ENCODE measurements at places on chromosomes 16 and 17.

- DNase-seq = no peak
These were observed 44.8 kb downstream of the STAT5A start for GRCh38 chr17:42333053-42333452.

GRCh38 chr17:58336456-58337209 lies 8.0 kb upstream of the TSPOAP1 start:
- no peak for DNase-seq

DNA sequence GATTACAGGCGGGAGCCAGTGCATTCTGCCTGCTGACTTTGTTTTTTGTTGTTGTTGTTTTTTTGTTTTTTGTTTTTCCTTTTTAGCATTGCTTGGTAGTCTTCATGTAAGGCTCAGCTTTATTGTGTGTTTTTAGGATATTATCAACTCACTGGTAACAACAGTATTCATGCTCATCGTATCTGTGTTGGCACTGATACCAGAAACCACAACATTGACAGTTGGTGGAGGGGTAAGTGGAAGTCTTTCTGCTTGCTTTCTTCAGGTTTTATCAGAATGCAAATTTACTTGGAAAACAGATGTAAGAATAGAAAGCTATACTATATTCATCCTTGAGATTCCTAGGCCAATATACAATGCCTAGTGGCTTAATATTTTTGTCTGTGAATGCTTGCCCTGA lies 3.3 kb upstream of the CMTM1 start:
- DNase-seq = no peak

DNA sequence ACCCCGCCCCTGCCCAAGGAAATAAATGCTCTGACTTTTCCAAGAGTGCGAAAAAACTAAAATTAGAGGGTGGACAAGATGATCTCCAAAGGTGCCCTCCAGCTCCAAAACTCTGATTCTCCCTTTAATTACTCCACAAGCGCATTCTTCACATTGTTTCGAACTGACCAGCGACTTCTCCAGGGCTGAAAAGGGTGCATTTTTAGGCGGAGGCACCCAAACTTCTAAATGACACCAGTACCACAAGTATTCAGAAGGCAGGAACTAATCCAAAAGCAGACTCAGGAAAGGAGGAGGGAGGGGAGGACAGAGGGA lies 750 bp downstream of the ZFHX3 start:
- DNase-seq = no peak

DNA sequence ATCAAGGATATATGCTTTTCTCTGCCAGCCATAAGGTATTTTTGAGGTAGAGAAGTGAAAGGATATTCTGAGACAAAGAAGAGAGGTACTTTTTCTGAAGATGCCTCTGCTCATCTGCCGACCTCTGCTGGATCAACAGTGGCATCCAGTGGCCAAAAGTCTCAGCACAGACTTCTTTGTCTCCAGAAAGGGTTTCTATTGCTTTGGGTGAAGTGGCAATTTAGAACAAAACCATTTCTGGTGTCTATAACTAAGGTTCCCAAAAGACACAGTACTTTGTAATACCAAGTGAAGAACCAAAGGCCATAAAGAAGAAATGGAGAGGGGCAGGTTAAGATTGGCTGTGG lies 155.2 kb upstream of the C17orf78 start:
- DNase-seq = no peak

- DNase-seq = no peak
These were observed 75.4 kb downstream of the YPEL2 start for GRCh38 chr17:59406808-59407381.

- DNase-seq = no peak
These were observed 186.0 kb downstream of the GRIN2A start for GRCh38 chr16:9996221-9996620.

GRCh38 chr16:55868980-55869379 lies 6.2 kb downstream of the CES5A start:
- no peak for DNase-seq

- DNase-seq = no peak
These were observed 175.0 kb downstream of the SPECC1 start for GRCh38 chr17:20184181-20184580.

DNA sequence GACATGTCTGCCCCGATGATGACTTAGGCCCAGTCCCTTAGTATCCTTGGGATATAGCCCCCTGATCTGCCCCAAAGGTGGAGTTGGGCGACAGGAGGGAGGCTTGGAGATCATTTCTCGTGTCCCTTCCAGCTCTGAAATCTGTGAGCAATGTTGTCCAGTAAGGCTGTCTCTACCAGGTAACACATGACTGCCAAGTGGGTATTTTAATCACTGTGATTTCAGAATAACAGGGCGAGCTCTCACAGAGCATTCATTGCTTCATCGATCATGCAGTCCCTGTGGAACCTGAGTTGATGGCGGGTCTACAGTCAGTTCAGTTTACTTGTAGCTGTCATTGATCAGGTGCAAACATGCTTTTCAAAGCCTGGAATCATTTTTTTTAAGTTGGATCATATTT lies 39.2 kb downstream of the KSR1 start:
- DNase-seq = no peak

DNA sequence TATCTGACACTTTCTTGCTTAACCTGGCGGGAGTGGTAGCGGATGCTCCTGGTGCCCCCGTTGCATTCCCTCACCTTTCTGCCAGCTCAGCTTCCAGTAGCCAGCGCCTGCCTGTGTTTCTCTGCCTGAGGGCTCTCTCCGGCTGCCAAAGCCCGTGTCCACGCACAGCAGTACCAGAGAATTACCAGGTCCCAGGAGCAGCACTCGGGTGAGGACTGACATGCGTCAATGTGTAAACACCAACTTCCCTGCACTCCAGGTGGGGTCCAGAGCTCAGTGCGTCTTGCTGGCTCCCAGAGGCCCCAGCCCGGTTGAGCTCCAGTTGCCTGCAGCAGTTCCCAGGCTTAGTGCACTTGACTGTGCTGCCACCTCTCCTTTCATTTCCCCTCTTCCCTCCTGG lies 54.8 kb downstream of the CDH13 start:
- DNase-seq = no peak

- DNase-seq = no peak
These were observed 16.4 kb downstream of the SLC5A10 start for GRCh38 chr17:18968345-18968744.

DNA sequence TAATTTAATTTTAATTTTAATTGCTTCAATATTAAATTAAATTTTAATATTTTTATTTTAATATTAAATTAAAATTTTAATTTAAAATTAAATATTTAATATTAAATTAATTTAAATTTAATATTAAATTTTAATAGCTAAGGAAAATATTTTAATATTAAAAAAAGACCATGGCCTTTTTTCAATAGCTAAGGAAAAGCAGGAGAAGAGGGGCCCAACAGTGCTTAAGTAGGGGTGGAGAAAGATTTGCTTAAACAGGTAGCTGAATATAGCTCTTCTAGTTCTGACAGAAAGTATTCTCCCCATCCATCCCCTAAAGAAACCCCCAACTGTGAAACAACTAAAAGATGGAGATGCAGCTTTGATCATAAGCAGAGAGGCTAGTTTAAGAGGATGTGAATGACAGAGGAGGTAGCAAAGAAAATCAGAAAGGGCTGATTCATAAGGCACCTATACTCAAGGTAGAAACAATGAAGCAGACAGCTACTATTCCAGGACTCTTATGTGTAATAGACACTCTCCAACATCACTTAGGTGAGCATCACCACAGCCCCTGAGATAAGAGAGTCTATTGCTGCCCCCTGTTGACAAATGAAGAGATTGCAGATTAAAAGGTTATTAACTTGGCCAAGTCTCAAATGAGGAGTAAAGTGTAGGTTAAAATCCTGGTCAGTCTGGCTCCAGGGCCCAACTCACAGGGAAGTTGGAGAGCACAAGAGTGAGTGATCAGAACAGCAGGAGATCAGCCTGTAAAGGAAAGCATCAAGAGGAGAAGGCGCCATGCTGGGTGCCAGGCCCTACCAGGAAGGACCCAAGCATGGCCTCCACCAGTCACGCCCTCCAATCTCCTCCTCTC lies 7.8 kb upstream of the RNASEK start:
- no peak for DNase-seq

DNA sequence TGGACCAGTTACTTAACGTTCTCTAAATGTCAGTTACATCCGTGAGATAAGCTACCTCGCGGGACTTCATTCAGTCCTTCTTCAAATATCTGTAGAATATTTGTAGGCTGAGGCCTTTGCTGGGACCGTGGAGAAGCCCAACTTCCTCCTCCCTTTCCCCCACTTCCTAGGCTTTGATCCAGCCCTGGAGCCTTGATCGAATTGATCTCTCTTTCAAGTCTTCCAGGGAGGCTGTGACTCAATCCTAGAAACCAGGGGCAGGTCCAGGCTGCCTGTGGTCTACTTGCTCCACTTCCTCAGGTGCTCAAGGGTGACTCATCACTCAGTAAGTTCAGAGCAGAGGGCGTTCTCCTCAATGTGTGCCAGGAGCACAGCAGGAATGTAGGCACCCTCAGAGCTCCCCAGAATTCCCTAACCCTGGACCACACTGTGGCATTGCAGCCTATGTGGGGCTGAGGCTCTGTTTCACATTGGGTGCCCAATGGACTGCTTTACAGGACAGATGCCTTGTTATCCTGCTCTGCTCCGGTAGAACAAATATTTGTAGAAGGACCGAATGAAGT lies 11.2 kb upstream of the CEP20 start:
- no peak for DNase-seq

GRCh38 chr16:50781518-50781917 lies 39.6 kb downstream of the CYLD start:
- no peak for DNase-seq

- no peak for DNase-seq
These were observed 5.9 kb upstream of the SLC13A2 start for GRCh38 chr17:28467456-28468025.

DNA sequence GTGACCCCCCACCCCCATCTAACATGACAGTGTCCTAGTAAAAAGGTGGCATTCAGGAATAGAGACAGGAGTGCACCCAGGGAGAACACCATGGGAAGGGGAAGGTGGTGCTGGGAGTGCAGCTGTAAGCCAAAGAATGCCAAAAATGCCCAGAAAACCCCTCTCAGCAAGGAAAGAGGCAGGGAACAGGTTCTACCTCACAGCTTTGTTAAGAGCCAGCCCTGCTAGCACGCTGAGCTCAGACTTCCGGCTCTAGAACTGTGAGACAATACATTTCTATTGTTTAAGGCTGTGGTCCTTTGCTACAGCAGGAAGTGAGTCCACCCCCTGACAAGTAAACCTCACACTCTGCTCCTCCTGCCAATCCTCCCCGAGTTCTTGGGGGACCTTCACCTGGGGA lies 302.4 kb upstream of the N4BP1 start:
- no peak for DNase-seq

- no peak for DNase-seq
These were observed 1.6 kb downstream of the ACLY start for GRCh38 chr17:41917192-41917591.

GRCh38 chr16:86143666-86144065 lies 244.7 kb downstream of the IRF8 start:
- no peak for DNase-seq

GRCh38 chr17:7038025-7038862 lies 2.4 kb downstream of the SLC16A13 start:
- DNase-seq = no peak

- no peak for DNase-seq
These were observed 607.2 kb downstream of the MAF start for GRCh38 chr16:78993346-78993745.

DNA sequence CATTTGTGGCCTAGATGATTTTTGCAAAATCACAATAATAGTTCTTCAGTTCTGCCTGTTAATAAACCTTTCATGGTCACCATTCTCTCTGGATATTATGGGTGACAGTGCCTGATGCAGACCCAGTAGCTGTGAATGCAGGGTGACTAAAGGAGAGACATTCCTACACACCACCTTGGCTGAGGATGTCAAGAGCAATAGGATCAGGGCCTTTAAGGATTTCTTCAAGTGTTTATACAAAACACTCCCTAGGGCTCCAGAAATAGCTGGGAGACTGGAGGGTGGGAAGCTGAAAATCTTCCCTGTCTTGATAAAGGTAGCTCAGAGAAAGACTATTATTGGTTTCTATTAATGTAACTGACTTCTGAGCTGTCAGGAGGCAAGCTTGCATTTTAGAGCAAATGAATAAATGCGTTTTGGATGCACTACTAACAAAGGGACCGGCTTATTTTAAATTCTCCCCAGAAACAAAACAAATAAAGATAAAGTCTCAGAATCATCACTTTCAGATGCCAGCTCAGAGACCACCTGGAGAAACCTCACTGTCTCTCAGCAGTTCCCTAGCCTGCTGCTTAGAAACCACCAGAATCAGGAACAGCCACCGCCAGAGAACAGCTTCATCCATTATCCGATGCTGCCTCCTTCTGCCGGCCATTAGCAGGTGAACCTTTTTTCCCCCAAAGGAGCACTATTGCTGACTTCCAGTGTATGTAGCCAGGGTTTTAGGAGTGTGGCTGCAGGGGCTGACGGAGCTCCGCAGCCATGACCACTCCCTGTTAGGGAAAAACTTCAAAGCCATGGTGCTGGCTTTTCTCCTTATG lies 171.4 kb upstream of the DYNLRB2 start:
- peak; percentile 43 for DNase-seq

GRCh38 chr17:47834756-47835155 lies 3.3 kb downstream of the LRRC46 start:
- DNase-seq = no peak

DNA sequence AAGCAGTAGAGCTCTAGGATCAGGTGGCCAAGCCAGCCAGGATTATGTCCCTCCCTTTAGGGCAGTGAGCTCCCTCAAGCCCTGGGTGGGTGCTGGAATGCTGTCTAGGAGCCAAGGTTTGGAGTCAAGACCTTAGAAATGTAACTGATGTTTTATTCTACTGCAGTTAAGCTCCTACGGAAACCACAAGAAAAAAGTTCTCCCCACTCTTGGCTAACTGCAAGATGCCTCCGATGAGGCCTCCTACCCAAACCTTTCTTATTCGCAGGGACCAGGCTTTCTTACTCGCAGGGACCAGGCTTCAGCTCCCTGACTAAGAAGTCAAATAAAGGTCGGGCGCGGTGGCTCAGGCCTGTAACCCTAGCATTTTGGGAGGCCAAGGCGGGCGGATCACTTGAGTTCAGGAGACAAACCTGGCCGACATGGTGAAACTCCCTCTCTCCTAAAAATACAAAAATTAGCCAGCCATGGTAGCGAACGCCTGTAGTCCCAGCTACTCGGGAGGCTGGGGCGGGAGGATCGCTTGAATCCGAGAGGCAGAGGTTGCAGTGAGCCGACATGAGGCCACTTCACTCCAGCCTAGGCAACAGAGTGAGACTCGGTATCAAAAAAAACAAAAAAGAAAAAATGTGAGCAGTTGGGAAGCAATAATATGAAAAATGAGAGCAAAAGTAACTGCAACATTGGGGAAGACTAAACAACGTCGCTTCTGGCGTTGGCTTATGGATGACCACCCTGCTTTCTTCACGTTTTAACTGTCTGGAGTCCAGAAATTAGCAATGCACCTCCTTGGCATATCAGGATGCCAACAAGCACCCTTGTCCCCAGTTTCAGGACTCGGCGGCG lies 31.7 kb upstream of the ARL4D start:
- no peak for DNase-seq

DNA sequence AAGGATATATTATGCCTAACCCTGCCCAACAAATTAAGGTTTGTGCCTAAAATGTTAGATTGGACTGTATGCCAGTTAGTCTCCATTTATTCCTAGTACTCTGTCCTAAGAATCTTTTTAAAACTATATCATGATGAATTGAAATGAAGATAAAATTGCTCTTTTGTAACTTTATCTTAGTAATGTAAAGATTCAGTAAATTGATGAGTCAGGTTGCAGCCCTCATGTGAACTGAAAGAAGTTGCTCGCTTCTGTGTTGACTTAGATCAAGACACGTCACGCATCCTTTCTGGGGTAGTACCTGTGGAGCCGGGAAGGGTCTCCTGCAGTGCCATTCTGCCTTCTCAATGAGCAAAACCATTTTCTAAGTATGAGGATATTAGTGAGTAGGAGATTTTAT lies 63.3 kb downstream of the GAN start:
- no peak for DNase-seq
